ENCODE measurements at places on chromosomes 4 and X.

DNA sequence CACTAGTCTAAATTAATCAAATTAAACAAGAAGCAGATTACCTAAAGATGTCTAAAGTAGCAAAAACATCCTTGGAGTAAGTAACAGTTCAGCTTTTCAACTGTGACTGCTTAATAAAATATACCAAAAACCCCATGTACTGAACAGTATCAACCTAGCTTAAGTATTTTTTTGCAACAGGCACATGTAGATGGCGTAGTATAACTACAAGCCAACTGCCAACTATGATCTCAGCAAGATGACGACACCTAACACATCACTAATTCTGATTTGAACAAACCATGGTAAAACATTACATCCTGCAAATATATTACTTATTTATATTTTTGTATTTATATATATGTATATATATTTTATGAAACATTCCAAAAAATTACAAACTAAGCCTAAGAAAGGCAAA is 24.5 kb downstream of the DHX15 start:
- DNase-seq: no peak

GRCh38 chr4:132071815-132072214 is 1077.3 kb upstream of the PCDH10 start:
- no peak for DNase-seq

GRCh38 chr4:169314906-169315305 is 44.1 kb upstream of the SH3RF1 start:
- no peak for DNase-seq

GRCh38 chr4:152359208-152360044 is 176.5 kb downstream of the FBXW7 start:
- no peak for DNase-seq

DNA sequence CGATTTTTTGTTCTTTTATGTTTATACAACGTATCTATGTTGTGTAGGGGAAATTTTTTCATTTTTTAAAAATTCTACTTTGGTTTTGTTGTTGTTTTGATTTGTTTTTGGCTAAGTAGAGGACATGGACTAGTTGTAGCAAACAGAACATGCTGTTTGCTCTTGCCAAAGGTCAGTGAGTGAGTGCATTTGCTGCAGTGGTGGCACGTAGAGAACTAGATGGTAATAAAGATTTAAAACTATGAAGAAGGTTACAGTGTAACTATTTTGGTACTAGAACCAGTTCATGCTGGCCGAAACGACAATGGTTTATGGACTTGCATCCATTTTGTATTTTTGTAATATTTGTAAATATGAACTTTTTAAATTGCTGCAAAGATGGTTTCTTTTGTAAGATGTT is 1.9 kb upstream of the SCML1 start:
- DNase-seq: no peak

- DNase-seq: no peak
These were observed 27.2 kb upstream of the TNIP3 start for GRCh38 chr4:121191361-121191760.

DNA sequence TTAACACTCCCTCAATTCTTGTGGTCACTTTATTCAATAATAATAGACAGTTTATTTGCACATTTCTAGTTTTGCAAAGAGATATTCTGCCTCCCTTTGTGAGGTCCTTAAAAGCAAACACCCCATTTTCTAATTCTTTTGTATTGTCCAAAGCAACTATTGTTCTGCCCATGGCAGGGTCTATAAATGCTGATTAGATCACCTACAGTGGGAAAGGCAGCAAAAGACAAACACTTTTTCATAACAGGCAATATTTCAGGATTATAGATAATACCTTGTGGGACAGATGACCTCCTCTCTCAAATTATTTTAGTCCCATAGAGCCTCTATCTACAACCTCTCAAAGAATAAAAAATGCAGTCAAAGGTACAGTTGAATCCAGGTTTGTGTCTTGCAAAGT is 28.6 kb downstream of the COMMD8 start:
- no peak for DNase-seq

GRCh38 chrX:56268888-56269287 is 36.7 kb downstream of the KLF8 start:
- no peak for DNase-seq

- no peak for DNase-seq
These were observed 8.9 kb upstream of the PCDH18 start for GRCh38 chr4:137541181-137541580.

DNA sequence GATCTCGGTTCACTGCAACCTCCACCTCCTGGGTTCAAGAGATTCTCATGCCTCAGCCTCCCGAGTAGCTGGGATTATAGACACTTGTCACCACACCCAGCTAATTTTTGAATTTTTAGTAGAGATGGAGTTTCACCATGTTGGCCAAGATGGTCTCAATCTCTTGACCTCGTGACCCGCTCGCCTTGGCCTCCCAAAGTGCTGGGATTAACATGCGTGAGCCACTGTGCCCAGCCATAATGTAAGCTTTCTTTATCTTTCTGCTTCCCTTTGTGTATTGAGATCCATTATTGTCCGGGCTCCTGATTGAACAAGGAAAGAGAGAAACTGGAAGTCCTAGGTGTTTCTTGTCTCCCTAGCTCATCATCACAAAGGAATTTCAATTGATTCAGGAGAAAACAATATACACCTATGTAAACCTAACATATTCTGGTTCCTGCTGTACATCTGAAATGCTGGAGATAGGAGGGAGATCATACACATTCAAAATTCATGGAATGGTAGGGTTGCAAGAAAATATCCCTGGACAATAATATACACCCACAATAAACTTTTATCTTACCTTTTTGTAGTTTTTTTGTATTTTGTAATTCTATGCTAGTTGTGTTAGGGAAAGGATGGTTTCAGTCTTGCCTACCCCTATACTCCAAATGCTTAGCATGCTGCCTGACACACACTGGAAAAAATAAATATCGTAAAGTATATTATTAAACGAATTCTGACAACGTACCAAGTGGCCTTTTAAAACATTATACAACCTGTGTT is 194.4 kb upstream of the HS3ST1 start:
- no peak for DNase-seq

GRCh38 chrX:153378607-153379006 is 22.5 kb downstream of the PNMA6E start:
- no peak for DNase-seq

DNA sequence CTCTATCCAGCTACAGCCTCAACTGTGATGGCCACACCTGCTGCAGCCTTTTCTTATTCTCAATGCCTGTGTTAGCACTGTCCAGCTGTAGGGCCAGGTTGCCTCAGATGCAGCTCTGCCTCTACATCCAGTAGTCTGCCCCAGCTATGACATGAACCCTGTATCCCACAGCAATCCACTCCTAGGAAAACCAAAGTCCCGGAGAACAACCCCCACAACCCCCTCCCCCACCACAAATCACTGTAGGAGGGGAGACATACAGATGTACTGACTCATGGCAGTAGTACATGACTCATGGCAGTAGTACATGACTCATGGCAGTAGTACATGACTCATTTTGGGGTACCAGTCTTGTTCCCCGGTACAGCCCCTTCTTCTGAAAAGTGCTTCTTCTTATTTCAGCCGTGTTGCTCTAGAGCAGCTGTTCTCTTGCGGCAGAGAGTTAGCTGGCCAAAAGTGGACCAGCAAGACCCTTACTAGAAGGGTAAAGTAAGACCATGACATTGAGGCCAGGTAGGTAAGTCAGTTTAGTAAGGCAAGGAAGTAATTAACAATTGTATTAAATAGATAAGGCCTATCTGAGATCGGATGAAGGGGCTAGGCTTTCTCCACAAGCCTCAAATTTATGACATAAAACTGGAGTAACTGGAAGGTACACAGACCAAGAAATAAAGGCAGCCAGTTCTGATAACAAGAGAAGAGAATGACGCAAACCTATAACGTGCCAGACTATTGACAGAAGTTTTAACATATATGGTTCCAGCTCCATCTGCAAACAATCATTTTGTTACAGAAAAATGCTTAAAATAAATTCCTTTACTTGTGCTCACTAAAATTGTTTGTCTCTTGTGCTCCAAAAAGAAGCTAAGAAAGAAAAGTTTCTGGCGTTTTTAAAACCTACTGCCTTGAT is 221.4 kb downstream of the TACR3 start:
- DNase-seq: no peak

GRCh38 chrX:18406531-18407266 is 18.7 kb upstream of the CDKL5 start:
- DNase-seq: no peak

DNA sequence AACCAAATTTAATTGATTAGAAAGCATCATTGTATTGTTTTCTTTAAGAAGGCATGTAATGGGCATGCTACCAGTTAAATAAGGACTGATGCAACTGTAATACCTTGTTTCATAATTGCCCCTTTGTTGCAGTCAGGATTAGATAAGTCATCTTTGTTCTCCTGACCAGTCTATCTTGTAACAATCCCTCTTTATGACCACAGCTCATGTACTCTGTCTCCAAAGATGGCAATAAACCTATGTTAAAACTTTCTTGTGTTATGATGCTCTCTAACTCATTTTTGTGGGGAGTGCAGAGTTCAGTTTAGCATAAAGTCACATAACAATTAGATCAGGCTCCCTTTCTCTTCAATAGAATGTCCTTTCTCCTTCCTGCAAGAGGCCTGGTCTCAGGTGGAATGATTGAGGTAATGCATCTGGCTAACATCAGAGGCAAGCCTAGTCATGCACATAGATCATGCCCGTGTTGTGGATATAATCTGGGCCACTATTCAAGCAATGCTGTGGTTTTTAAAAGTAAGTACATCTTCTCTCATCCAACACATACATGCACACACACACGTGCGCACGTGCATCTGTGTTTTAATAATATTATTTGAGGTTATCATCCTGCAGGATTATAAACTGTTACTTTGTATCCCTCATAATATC is 45.6 kb downstream of the TMEM154 start:
- DNase-seq: no peak
